ENCODE measurements at places on chromosomes 6 and 20. TPM values are rescaled to one million over a fixed set of nuclear protein-coding genes. Genes with fewer than 3 reads are reported as not detected.

The RBM38 gene
- 87.8 TPM for polyA plus RNA-seq

The RAMACL gene
- polyA plus RNA-seq: 0.38 TPM

The KIF13A gene
- polyA plus RNA-seq: 8.3 TPM

The APCDD1L gene
- polyA plus RNA-seq: not detected

The SERINC1 gene
- polyA plus RNA-seq: 26.6 TPM

The C2 gene
- 28.4 TPM for polyA plus RNA-seq

The GPANK1 gene
- polyA plus RNA-seq: 12.4 TPM

The MYLK2 gene
- polyA plus RNA-seq: 1.8 TPM

The VSX1 gene
- not detected for polyA plus RNA-seq

The TFAP2C gene
- 0.03 TPM for polyA plus RNA-seq

The PRRT1 gene
- 2.3 TPM for polyA plus RNA-seq

The FAM83B gene
- not detected for polyA plus RNA-seq

The VNN1 gene
- 5.5 TPM for polyA plus RNA-seq

The RUNX2 gene
- polyA plus RNA-seq: 1.8 TPM

The TRERF1 gene
- 3.0 TPM for polyA plus RNA-seq

The DZANK1 gene
- 2.2 TPM for polyA plus RNA-seq

The EMILIN3 gene
- polyA plus RNA-seq: 0.07 TPM

The CDH22 gene
- polyA plus RNA-seq: not detected

The PERP gene
- 0.55 TPM for polyA plus RNA-seq

The DEFB132 gene
- polyA plus RNA-seq: not detected

The UBE2C gene
- polyA plus RNA-seq: 19.7 TPM

The ADTRP gene
- 1.00 TPM for polyA plus RNA-seq

The COL21A1 gene
- polyA plus RNA-seq: 0.93 TPM

The STMND1 gene
- polyA plus RNA-seq: not detected

The LRFN2 gene
- 0.07 TPM for polyA plus RNA-seq

The KIFC1 gene
- 11.3 TPM for polyA plus RNA-seq

The RBM12 gene
- polyA plus RNA-seq: 17.9 TPM

The SRSF6 gene
- polyA plus RNA-seq: 83.7 TPM

The KCNB1 gene
- polyA plus RNA-seq: 0.06 TPM

The EEF1A1 gene
- 12,484 TPM for polyA plus RNA-seq

The NKAPL gene
- polyA plus RNA-seq: 1.4 TPM

The NDRG3 gene
- 22.5 TPM for polyA plus RNA-seq

The SLA2 gene
- polyA plus RNA-seq: 2.9 TPM

The CAGE1 gene
- not detected for polyA plus RNA-seq

The MEP1A gene
- 0.22 TPM for polyA plus RNA-seq

The LGSN gene
- polyA plus RNA-seq: 0.10 TPM

The DCDC2 gene
- 0.03 TPM for polyA plus RNA-seq

The GSTA2 gene
- polyA plus RNA-seq: not detected

The STX11 gene
- 14.4 TPM for polyA plus RNA-seq
